RWPE1 (cell line): ENCODE measurements at places on chromosomes 13 and 19.
A peak's percentile ranks its signal among the peaks of the same experiment; 100 is the strongest.

- DNase-seq, result no peak
Measured at GRCh38 chr19:31568724-31569123, 219.5 kb upstream of the TSHZ3 start.

DNA sequence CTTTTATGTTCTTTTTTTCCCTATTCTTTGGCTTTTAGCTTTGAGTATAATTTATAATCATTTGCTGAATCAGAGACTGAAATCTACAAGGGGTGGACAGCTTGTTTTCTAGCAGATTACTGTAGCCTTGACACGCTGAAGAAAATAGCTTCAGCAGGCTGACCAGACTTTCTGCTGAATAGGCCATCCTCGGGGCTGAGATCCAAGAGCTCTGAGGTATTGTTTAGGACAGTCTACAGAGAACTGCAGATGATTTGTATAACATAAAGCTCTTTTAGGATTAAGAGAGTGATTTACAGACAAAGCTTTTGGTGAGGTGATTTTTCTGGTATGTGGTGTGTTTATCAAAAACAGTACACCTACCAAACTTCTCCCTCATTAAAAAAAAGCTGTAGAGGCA is 16.8 kb downstream of the POLR1D start:
- DNase-seq, result no peak

GRCh38 chr13:113147206-113147605 is 11.2 kb upstream of the PROZ start:
- no peak for DNase-seq

GRCh38 chr19:28508666-28509065 is 704.3 kb downstream of the UQCRFS1 start:
- no peak for DNase-seq

GRCh38 chr19:23481043-23481442 is 85.8 kb upstream of the ZNF91 start:
- peak; percentile 13 for DNase-seq

GRCh38 chr19:38841787-38842438 is 7.9 kb downstream of the HNRNPL start:
- DNase-seq, result no peak

DNA sequence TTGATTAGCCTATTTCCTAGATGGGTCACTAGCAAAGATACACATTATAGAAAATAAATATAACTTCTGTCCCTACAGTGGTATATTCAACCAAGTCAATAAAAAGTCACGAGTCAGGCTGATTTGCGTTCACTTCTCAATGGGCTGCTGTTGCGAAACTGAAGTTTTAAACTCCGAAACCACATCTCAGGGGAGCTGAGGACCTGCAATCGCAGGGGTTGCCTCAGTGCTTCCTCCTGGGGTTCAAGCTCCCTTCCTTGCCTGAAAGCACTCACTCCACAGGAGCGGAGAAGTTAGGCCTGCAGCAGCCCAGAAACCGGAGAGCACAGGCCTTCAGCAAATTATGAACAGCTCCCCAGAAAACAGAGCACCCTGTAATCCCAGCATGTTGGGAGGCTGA is 39.6 kb downstream of the RAB20 start:
- no peak for DNase-seq

- DNase-seq, result peak; percentile 81
Measured at GRCh38 chr19:4454747-4455718, 2.6 kb downstream of the UBXN6 start.

- DNase-seq, result no peak
Measured at GRCh38 chr13:58051807-58052375, 420.3 kb downstream of the PCDH17 start.

GRCh38 chr13:63625869-63626268 is 2210.2 kb upstream of the PCDH20 start:
- peak; percentile 6 for DNase-seq

DNA sequence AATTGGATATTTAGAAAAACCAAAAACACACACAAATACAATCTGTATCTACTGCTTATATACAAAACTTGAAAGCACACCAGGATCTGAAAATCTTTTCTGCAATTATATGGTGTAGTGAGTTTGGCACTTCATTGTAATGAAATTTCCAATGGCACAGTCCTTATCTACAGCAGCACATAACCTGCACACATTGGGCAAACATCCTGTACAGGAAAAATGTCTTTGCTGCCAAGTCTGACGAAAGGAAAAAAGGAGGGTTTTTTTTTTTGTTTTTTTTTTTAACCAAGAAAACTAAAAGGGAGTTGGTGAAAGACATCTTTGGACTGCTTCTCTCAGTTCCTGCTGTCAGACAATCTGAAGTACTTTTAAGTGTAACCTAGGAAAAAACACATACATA is 107.8 kb downstream of the FOXO1 start:
- no peak for DNase-seq

GRCh38 chr13:40386586-40386985 is 279.9 kb downstream of the FOXO1 start:
- DNase-seq, result no peak

- no peak for DNase-seq
Measured at GRCh38 chr13:23086968-23087623, 93.7 kb upstream of the SGCG start.

GRCh38 chr13:71977028-71977427 is 110.0 kb upstream of the DACH1 start:
- no peak for DNase-seq

GRCh38 chr13:41851351-41851750 is 109.6 kb downstream of the VWA8 start:
- no peak for DNase-seq

DNA sequence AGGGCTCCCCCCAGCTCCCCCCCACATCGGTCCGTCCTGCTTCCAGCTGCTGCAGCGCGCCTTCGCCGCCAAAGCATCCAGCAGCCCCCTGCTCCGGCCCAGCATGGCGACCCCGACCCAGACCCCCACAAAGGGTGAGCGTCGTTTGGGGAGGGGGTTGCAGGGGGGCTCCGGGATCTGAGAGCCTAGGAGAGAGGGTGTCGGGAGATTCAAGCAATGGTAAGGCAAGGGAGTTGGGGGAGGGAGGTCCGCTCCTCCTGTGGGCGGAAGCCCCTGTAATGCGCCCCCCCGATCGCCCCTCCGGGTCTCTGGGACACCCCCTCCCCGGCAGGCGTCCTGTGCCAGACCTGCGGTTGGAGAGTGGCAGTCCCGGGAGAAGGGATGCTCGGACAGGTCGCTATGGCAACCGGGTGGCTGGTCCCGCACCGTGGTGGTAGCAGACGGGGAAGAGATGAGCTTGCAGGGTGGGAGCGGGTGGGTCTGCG is at the start of gene FXYD7:
Gene FXYD7, plus strand, starts transcription at position 25 of the 485 bp plus-strand sequence. Its CDS starts 79 bp downstream, at position 104.
- DNase-seq, result no peak

DNA sequence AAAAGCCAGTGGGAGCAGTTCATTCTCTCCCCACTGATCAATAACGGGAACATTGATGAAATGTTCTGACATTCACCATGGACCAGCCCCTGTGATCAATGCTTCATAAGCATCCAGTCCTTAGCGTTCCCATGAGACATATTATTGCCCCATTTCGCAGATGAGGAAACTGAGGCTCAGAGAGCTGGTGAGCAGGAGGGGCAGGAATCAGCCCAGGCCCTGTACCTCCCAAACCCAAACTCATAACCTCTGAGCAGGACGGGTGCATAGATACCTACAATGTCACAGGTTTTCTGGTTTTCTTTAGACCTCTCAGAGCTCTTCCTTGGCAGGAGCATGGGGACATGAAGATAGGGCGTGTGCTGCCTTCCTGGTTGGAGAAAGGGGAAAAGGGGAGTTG is 2.1 kb downstream of the MCOLN1 start:
- no peak for DNase-seq

DNA sequence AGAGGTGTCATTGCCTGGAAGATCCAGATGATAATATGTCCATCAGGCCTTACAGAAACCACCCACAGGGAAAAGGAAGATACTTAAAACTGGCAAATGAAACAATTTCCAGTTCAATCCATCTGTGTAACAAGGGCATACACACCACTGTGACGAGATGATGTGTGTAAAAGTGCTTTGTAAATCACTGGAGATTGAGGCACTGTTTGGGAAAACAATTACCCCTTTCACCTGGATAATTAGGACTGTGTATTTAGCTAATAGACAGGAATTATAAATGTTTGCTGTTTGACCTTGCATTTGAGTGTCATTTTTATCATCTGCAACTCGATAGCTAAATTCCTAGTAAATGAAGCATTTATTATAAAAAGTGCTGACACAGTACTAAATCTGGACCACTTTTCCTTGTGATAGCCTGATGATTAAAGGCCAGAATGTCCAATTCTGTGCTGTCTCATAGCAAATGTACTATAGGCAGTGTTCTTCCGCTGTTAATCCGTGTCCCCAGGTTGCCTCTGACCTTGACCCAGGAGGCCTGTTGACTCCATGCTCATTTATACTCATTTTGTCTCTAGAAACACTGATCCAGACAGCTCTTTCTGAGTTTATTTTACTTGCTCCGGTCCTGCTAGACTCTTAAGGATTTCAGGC is 105.8 kb downstream of the LACC1 start:
- DNase-seq, result no peak

DNA sequence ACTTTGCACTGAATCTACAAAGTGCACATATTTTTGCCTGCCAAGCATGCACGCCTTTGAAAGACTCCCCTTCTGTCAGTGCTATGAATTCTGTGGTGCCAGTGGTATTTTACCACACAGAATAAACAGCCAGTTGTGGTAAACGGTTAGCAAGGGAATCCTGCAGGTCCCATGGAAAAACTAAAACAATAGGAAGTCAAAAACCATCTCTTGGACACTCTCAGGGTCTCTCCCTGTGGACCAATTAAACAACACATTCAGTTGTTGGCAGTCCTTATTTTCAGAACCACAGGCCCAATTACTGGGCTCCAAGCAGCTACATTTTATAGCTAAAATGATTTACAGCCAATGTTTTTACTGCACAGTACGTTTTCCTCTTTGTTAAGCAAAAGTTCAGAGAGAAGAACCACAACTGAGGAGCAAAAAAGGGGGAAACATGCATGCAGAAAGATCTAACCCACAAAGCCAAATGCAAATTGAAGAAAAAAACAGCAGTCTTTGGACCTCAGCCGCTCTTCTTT is 116.9 kb downstream of the KCTD12 start:
- DNase-seq, result no peak

- peak; percentile 98 for DNase-seq
Measured at GRCh38 chr19:46788262-46788967, at the start of gene SLC1A5. Gene SLC1A5, minus strand, starts transcription at chr19:46788594. Its CDS starts 629 bp downstream, at chr19:46787965.

- DNase-seq, result no peak
Measured at GRCh38 chr13:93797463-93797862, 570.9 kb downstream of the GPC6 start.

GRCh38 chr13:48975856-48976575 is at the start of gene FNDC3A:
Gene FNDC3A, plus strand, starts transcription at chr13:48975912. Its CDS starts 30,279 bp downstream, at chr13:49006191.
- peak; percentile 73 for DNase-seq

DNA sequence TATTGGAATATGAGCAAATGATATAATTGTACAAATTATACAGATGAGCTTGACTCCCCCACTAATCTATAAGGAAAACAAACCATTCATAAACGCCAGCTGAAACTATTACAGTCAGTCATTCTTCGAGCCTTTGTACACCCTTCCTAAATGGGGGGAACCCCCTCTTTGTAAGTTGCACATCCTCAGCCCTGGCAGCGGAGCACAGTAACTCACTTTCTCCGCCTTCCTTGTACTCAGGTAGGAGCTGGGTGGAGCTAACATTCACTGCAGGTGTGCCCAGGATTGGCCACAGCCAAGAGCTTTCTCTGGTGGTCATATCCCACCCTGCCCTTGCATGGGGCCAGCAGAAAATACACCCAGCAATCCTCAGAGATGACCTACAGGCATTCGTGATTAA is 28.6 kb downstream of the PIN1 start:
- DNase-seq, result no peak

GRCh38 chr13:31765138-31765785 is 25.9 kb downstream of the RXFP2 start:
- no peak for DNase-seq

GRCh38 chr13:48567515-48568369 is 34.9 kb upstream of the RCBTB2 start:
- DNase-seq, result no peak

DNA sequence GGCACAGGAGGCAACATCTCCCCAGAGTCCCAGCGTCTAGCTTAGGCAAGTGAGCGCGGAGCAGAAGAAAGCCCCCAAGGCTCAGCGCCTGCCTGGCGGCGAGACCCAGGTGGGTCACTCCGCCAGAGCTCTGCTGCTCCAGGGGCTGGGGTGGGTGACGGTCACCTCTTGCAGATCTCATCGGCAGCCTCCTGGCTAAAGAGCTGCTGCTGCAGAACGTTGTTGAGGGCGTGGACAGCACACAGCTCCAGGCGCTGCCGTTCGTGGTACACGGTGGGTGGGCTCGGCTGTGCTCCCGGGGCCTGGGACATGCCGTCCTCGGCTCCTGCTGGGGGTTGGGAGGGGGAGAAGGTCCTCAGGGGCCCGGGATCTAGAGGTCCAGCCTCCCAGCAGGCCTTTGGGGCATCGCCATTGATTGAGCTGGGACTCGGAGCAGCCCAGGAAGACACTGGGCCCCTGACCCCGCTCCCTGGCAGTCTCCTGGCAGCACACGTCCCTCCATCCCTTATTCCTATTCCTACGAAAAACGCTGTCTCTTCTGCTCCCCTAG is 795 bp downstream of the JOSD2 start:
- DNase-seq, result no peak

GRCh38 chr13:60090574-60090973 is 73.2 kb downstream of the DIAPH3 start:
- DNase-seq, result no peak

DNA sequence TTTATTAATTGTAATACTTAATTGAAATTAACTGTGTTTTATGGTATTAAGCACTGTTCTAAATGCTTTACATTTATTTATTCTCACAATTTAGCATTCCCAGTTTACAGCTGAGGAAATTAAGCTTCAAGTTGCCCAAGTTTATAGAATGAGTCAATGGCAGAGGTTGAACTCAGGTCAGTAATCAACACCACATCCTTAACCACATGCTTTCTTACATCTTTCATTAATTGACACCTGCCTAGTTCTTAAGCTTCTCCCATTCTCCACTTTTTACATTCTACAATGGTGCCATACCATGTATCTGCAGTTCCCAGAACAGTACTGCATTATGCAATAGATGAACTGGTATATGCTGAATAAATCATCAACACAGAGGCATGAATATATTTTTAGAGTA is 11.7 kb upstream of the RBM26 start:
- DNase-seq, result no peak

DNA sequence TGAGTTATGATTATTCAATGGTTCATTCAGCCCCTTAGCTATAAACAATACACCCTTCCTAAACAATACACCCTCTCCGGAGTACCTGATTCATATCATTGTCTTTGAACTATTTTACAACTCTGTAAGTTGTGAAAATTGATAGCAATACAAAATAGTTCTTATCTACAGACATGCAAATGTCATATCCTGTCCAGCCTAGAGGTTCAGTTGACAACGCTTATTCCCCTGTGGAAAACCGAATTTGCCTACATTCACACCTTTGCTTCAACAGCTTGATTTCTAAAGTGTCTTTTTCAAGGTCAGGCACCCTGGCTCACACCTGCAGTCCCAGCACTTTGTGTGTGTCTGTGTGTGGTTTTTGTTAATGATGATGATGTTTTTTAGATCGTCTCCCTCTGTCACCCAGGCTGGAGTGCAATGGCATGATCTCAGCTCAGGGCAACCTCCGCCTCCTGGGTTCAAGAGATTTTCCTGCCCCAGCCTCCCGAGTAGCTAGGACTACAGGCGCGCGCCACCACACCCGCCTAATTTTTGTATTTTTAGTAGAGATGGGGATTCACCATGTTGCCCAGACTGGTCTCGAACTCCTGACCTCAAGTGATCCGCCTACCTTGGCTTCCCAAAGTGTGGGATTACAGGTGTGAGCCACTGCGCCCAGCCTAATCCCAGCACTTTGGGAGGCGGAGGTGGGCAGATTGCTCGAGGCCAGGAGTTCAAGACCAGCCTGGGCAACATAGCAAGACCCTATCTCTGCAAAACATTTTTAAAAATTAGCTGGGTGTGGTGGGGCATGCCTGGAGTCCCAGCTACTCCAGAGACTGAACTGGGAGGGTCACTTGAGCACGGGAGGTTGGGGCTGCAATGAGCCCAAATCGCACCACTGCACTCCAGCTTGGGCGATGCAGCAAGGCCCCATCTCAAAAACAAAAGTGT is 9.6 kb downstream of the C19orf53 start:
- DNase-seq, result no peak
